ENCODE measurements at places on chromosomes 3 and 15.
A peak's percentile ranks its signal among the peaks of the same experiment; 100 is the strongest.

GRCh38 chr3:14810801-14811661 is 7.7 kb upstream of the FGD5 start:
- DNase-seq, result no peak

GRCh38 chr3:144557515-144557914 is 585.9 kb downstream of the DIPK2A start:
- DNase-seq, result no peak

GRCh38 chr3:35710554-35710953 is 71.2 kb downstream of the ARPP21 start:
- no peak for DNase-seq

- DNase-seq, result peak; percentile 58
Measured at GRCh38 chr15:82105451-82106215, 59.8 kb upstream of the MEX3B start.

DNA sequence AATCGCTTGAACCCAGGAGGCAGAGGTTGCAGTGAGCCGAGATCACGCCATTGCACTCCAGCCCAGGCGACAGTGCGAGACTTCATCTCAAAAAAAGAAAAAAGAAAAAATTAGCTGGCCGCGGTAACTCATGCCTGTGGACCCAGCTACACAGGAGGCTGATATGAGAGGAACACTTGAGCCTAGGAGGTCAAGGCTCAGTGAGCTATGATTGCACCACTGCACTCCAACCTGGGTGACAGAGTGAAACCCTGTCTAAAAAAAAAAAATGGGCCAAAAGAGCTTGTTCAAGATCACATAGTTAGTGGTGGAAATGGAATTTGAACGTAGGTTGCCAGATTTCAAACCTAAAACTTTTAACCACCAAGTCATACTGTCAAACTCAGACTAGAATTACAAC is 46.2 kb upstream of the PPP4R2 start:
- DNase-seq, result no peak
